DMS153 (cell line): ENCODE measurements at places on chromosomes 16 and 17.
A peak's percentile ranks its signal among the peaks of the same experiment; 100 is the strongest.

DNA sequence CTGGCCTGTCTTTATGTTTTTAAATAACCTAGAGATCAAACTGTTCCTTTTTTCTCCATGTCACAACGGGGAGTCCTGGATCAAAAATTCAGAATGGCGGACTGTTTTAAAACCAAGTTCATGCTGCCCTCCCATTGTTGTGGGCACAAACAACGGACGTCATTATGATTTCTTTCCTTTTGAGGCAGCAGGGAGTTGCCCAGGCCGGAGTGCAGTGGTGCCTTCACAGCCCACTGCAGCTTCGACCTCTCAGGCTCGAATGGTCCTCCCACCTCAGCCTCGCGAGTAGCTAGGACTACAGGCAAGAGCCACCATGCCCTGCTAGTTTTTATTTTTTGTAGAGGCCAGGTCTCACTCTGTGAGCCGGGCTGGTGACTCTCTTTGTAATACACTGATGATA, 26.5 kb downstream of the NDE1 start:
- DNase-seq, result no peak

GRCh38 chr17:21381076-21381706, 5.0 kb downstream of the KCNJ12 start:
- no peak for DNase-seq

DNA sequence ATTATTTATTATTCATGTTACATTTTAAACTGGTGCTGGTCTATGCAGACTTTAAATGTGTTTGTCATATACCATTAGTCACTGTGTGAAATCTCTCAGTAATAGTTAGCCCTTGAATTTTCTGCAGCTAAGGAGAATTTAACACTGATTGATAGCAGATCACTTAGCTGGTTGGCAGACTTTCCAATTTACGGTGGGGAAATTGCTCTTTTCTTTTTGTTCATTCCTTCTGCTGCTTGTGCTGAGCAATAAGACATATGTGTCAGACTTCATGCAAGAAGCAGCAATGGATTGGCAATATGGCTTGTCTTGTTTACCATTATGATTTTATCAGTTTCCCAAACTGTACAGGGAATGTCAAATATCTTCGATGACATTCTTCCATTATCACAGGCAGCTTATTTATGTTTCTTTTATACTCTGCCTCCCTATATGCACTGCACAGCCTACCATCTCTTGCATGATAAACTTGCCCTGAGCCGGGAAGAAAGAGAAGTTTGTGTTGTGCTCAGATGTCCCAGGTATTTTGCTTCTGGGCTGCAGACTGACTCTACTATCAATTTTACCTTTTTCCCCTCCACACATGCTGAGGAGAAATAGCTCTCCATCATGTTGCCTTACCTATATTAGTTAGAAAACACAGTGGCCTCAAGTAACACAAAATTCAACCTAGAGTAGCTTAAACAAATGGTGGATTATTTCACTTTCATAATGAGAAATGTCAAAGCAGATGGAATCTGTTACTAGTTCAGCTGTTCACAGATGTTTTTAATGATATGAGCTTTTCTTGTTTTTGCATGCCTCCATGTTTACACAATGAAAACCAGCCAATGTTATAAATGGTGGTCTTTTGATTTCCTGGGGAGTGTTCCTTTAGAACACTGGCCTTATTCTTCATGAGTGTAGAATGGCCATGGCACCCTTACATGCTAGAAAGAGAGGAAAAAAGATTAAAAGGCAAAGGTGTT, 968.1 kb upstream of the GOT2 start:
- no peak for DNase-seq

- DNase-seq, result no peak
Observed at GRCh38 chr17:50861334-50861676, 4.8 kb downstream of the TOB1 start.

DNA sequence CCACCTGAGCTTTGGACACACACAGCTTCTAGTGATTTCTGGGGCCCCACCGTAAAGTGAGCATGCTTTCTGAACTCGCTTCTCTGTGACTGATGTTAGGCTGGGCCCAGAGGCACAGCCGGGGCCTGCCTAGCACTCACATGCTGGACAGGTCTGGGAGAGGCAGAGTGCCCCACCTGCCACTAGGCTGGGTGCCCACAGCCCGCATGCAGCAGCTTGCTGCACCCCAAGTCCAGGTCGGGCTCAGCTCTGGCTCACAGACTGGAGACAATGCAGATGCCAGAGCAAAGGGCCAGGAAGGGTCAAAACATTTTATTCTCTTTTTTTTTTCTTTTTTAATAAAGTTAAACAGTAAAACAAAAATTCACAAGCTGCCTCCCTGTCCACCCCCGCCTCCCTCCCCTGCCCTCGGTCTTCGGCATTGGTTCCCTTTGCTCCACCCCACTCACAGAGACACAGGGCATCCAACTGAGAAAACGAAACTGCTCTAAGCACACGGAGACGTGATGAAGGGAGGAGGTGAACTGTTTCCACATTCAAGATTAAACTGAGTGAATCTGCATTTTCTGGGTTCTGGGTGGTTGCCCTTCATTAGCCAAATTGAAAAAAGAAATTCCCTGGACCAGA, 9.7 kb downstream of the CNP start:
- DNase-seq, result no peak

- DNase-seq, result no peak
Observed at GRCh38 chr16:53911513-53911912, 207.6 kb downstream of the FTO start.

DNA sequence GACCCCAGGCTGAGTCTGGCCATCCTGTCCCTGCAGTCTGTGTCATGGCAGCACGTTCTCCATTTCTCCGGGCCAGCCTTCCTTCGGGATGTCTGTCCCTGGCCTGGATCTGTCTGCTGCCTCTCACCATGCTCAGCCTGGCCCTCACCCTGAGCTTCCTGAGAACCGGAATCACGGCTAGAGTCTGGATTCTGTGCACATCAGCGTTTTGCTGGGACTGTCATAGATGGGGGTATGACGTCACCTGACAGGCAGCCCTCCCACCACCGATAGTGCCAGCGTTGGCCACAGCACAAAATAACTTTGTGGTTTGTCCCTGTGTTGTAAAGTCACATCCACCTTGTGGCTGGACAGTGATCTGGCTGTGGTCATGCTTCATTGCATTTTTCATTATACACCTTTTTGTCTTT, 59.2 kb downstream of the B9D1 start:
- no peak for DNase-seq

DNA sequence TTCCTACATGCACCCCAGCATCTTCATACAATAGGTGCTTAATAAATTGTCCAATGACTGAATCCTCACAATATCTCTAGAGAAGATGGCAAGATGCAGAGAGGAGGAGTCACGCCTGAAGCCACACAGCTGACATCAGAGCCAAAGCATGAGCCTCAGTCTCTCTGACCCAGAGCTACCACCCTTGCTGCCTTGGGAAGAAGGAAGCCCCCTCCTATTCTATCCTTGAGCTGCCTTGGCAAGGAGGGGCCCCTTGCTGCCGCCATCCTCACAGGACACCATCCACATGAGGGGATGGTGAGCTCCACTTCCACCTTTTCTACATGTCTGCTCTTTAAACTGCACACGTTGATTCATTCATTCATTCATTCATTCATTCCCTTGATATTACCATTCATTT, 37.0 kb upstream of the C16orf78 start:
- DNase-seq, result no peak

DNA sequence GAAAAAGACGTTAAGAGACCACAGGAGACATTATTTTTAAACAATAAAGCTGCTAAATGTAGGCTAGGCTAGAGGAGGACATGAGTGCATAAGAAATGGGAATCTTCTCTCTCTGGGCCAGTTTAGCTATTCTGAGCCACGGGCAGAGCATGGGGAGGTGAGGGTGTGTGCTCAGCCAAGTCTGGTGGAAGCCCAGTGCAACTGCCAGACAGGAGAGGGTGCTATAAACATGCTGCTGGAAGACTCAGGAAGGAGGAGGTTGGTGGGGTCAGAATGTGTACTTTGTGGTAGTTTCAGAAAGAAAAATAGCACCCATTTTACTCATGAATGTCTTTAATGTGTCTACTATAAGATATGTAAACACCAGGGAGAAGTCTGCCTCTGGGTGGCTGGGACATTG, 5.9 kb upstream of the SDK2 start:
- no peak for DNase-seq

- no peak for DNase-seq
Observed at GRCh38 chr17:58811290-58811689, 55.6 kb downstream of the PPM1E start.

- DNase-seq, result no peak
Observed at GRCh38 chr16:56399486-56399885, 25.9 kb downstream of the AMFR start.

GRCh38 chr16:21663889-21664647, at the start of gene OTOA:
Gene OTOA (plus strand): TSS chr16:21663968. CDS start chr16:21678515, 14,547 bp downstream.
- DNase-seq, result no peak

DNA sequence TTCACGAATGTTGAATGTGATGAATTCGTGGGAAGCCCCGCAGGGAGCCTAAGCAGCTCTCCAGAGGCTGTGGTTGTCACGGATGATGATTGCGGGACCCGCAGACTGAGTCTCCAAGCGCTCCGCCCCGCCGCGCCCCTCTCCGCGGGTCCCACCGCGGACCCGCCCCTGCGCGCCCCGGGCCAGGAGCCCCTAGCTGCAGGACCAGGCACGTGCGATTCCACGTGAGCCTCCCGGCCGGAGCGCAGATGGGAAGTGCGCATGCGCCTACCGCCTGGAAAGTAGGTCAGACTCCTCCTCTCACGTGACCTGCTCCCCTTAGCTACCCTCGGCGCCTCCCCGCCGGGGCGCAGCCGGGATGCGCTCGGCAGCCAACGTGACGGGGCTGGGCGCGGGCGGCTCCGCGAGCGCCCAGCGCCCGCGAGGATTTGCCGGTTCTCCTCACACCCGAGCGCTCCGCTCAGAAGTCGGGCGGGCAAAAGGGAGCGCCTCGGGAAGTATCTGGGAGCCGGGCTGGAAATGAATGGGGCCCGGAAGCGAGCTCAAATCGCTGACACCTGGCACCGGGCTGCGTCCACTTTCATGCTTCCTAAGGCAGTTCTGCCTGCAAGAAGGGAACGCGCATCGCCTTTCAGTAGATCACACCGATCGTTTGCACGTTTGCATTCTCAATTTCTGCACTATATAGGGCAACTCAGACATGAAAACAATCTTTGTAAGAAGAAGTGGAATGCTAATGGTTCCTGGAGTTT, 26.4 kb upstream of the HLF start:
- peak; percentile 95 for DNase-seq

DNA sequence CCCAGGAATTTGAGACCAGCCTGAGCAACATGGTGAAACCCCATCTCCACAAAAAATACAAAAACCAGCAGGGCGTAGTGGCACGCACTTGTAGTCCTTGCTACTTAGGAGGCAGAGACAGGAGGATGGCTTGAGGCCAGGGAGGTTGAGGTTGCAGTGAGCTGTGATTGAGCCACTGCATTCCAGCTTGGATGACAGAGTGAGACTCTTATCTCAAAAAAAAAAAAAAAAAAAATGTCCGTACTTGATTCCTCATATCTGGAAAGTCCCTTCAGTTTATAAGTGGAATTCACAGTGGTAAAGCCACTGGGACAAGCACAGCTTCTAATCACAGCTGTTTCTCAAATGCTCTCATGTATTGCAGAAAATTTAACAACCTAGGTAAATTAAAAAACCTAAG, 78.6 kb upstream of the CREBBP start:
- DNase-seq, result no peak

GRCh38 chr16:85301231-85301630, 189.0 kb upstream of the CIBAR2 start:
- peak; percentile 59 for DNase-seq

GRCh38 chr17:82300707-82301270, 16.6 kb downstream of the CD7 start:
- DNase-seq, result no peak

DNA sequence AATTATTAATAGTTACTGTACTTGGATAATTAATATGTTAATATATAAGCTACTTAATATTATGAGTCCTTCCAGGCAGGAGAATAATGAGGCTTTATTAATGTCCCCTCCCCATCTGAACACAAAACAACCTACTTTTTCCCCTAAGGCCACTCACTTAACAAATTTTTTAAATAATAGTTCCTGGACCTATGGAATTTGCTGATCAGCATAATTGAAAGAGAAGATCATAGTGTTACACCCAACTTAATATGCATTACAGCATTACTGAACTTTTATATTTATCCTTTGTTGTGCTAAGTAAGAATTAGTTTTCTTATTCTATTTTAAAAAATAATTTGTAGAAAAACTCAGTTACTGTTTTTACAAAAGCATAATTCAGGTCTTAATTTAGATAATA, 1537.7 kb upstream of the GOT2 start:
- DNase-seq, result no peak

DNA sequence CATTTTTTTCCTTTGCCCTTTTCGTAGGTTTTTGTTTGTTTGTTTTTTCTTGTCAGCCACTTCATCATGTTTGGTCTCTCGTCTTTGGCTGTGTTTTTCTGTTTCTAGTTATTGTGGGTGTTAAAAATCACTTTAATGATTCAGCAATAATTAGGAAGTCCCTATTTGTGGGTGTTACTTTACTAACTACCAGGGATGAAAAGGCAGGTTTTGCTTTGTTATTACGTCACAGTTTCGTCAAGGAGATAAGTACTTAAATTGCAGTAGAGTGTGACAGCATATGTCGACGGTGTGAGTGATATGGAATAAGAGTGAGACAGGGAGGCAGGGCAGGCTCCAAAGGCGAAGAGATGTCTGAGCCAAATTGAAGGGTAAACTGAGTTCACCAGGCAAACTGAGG, 479.6 kb downstream of the WWOX start:
- no peak for DNase-seq

- no peak for DNase-seq
Observed at GRCh38 chr16:53061256-53061655, 6.5 kb downstream of the CHD9 start.
